ENCODE measurements at places on chromosomes 2 and 18.

GRCh38 chr2:74286725-74287124 is 56.5 kb downstream of the SLC4A5 start:
- no peak for DNase-seq

DNA sequence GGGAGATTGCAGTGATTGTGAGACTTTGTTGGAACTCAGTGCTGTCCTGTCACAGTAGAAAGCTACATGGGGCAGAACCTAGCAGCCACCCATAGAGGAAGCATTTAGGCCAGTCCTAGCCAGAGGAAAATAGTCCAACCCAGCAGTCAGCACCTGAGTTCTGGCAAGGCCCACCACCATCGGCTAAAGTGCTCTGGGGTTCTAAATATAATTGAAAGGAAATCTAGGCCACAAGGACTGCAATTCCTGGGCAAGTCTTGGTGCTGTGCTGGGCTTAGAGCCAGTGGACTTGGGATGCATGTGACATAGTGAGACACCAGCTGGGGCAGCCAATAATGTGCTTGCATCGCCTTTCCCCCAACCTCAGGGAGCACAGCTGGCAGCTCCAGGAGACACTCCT is 28.9 kb upstream of the ACTR2 start:
- no peak for DNase-seq

DNA sequence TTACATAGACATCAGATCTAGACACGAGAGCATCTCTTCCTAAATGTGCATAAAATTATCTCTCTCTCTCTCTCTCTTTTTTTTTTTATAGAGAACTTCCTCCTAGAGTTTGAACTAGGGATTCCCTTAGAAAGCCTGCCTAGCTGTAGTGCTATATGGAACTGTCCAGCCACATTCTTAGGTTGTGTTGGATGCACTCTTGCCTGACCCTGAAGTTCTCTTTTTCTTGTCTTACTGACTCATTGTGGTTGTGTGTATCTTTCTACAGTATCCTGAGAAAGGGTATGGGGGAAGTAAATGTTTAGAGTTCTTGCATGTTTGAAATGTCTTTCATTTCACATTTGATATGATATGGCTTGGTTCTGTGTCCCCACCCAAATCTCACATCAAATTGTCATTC is 368.2 kb downstream of the CDH2 start:
- no peak for DNase-seq

GRCh38 chr18:42437001-42437400 is 482.0 kb downstream of the PIK3C3 start:
- DNase-seq, result no peak

DNA sequence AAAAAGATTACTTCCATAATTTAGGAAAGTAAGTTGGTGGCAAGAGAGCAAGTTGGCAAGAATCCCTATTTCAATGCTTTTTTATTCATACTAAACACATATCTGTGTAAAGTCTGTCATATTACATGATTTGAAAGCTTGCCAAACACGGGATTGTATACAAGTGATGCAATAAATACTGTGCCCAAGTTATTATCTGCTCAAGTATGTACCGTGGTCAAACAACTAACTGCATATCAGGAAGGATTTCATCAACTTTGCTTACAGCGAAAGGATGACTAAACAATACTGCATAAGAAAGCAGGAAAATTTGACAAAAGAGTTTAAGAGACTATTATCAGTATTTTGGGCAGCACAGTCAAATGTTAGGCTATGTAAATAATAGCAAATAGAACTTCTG is 69.6 kb upstream of the SCN1A start:
- DNase-seq, result no peak

- DNase-seq, result no peak
These were observed 151.8 kb upstream of the NABP1 start for GRCh38 chr2:191526091-191526490.

DNA sequence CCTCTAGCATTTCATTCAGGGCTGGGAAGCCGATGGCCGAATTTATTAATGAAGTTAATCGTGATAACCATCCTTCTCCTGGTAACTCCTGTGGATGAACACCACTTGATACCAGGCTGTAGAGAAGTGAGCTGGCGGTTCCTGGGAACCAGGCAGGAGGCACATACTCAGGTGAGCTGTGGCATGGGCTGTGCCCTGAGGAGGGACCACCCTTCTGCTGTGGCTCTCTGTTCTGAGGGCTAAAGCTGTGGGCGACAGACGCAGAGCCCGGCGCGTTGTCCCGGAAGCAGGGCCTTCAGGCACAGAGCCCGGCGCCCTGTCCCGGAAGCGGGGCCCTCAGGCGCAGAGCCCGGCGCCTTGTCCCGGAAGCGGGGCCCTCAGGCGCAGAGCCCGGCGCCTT is 462.3 kb upstream of the SALL3 start:
- DNase-seq, result no peak

GRCh38 chr2:46984642-46985476 is 69.3 kb upstream of the MCFD2 start:
- DNase-seq, result peak; percentile 11

GRCh38 chr2:217256251-217256650 is 396.4 kb upstream of the TNP1 start:
- no peak for DNase-seq

DNA sequence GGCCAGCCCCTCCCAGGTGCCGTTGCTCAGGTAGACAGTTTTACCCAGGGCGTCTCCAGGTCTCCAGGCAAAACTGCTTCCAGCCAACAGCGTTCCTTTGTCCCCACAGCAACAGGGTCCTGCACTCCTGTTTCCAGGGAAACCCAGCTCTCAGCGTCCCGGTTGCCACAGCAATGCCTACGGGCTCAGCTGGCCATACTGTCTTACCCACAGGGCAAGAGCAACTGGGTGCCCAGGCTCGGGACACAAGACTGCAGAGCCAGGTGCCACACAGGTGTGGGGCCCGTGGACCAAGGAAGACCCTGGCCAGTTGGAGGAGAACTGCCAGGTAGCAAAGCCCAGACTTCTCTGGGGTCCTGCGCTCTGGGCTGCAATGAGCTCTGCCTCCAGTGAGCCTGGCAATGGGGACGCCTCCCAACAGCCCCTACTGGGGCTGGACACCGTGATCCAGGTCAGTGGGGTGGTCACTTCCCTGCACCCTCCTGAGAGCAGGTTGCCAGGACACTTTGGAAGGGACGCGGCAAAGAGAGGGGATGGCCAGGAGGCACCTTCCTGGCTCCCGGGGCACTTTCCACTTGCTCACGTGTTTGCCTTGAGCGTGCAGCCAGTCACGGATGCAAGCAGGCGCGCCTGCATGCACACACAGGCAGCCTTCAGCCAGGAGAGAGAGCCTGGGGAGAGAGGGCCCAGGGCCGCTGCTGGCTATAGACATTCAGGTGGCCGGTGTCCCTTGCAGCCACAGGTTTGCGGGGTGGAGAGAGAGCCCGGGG is at the start of gene CROCC2:
CROCC2 (plus strand) TSS at position 196 of the 770 bp plus-strand sequence; CDS start at position 374, 178 bp downstream.
- no peak for DNase-seq

DNA sequence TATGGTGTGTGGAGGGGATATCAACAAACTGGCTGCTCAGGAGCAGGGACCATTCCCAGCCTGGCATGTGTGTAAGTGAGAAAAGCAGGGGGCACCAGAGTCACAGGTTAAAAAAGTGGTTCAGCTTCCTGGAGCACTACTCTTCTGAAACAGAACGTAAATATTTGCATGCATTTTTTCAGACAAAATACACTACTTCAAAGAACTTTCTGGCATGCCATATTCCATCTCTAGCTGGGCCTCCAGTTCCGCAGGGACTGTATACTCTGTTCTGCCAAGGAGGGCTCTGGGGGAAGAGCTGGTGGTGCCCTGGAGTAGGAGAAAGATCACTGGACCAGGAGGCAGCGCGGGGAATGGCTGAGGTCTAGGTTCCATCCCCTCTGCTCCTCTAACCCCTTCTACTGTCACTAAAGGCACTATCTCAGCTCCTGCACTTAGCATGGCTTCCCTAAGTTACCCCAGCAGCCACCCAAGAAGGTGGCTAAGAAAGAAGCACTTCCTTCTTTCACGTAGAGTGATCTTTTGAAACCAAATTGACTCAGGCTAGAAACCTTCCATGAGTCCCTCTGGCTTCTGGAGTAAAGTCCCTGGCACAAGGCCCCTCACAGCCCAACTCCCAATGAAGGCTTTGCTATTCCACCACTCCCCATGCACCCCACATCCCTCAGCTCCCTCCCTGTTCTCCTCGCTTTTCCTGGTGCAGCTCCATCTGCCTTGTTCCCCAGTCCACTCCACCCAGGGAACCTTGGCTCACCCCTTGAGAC is 57.6 kb upstream of the CABLES1 start:
- no peak for DNase-seq

DNA sequence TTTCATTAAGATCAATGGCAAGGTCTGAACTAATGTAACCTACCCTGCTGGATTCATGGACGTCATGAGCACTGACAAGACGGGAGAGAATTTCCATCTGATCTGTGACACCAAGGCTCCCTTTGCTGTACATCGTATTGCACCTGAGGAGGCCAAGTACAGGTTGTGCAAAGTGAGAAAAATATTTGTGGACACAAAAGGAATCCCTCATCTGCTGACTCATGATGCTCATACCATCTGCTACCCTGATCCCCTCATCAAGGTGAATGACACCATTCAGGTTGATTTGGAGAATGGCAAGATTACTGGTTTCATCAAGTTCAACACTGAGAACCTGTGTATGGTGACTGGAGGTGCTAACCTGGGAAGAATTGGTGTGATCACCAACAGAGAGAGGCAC is 82.3 kb upstream of the NDUFV2 start:
- no peak for DNase-seq

- no peak for DNase-seq
These were observed 113.9 kb downstream of the MREG start for GRCh38 chr2:215899141-215900074.

DNA sequence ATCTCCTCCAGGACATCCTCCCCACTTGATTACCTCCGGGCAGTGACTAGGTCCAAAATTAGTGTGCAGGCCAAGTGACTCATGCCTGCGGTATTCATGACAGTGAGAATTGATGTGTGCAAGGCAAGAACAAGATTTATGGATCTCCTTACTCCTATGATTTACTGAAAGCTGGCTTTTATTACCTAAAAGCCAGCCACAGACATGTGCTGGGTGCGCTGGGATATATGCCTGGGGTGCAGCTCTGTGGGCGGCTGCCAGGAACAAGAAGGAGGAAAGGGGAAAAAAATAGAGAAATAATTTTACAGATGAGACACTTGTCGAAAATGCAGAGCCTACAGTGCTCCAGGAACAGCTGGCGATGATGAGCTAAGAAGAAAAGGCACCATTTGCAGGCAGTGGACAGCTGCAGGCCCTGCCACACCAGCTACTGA is 359.3 kb downstream of the CMPK2 start:
- no peak for DNase-seq

DNA sequence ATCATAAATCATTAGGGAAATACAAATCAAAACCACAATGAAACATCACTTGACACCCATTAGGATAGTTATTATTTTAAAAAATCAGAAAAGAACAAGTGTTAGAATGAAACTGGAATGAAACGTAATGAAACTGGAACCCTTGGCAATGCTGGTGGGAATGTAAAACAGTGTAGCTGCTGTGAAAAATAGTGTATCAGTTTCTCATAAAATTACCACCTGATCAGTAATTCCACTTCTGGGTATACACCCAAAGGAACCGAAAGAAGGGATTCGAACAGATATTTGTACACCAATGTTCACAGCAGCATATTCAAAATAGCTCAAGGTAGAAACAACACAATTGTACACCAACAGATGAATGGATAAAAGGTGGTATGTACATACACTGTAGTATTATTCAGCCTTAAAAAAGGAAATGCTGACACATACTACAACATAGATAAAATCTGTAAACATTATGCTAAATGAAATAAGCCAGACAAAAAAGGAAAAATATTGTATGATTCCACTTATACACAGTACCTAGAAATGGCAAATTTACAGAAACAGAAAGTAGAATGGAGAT is 27.0 kb downstream of the ROCK1 start:
- DNase-seq, result no peak

Measured in stimulated activated CD4-positive, alpha-beta T cell treated with anti-CD3 and anti-CD28 coated beads, Interleukin-1b, Interleukin-23, amount 100 ng/mL, for 1 hour (primary cell).